ENCODE measurements at places on chromosomes 5 and 9.

GRCh38 chr5:102622262-102622661 is 123.5 kb upstream of the SLCO6A1 start:
- DNase-seq = no peak

GRCh38 chr9:3043369-3043768 is 199.5 kb upstream of the PUM3 start:
- DNase-seq = no peak

- DNase-seq = no peak
These were observed 453.9 kb downstream of the KDM4C start for GRCh38 chr9:7211657-7212056.

GRCh38 chr5:55994495-55994997 is at the start of gene IL6ST:
TSS of gene IL6ST (minus strand) at chr5:55994963. CDS start at chr5:55976278, 18,685 bp downstream.
- DNase-seq = peak; percentile 42

- no peak for DNase-seq
These were observed 115.4 kb downstream of the KIF4B start for GRCh38 chr5:155128786-155129512.

- no peak for DNase-seq
These were observed 1619.0 kb upstream of the WWC1 start for GRCh38 chr5:166672431-166672830.

GRCh38 chr9:80090317-80090716 is 518.6 kb downstream of the TLE4 start:
- no peak for DNase-seq

GRCh38 chr9:20331095-20331685 is 291.1 kb downstream of the MLLT3 start:
- DNase-seq = no peak

- no peak for DNase-seq
These were observed 154.2 kb downstream of the NDUFS4 start for GRCh38 chr5:53714667-53715010.

DNA sequence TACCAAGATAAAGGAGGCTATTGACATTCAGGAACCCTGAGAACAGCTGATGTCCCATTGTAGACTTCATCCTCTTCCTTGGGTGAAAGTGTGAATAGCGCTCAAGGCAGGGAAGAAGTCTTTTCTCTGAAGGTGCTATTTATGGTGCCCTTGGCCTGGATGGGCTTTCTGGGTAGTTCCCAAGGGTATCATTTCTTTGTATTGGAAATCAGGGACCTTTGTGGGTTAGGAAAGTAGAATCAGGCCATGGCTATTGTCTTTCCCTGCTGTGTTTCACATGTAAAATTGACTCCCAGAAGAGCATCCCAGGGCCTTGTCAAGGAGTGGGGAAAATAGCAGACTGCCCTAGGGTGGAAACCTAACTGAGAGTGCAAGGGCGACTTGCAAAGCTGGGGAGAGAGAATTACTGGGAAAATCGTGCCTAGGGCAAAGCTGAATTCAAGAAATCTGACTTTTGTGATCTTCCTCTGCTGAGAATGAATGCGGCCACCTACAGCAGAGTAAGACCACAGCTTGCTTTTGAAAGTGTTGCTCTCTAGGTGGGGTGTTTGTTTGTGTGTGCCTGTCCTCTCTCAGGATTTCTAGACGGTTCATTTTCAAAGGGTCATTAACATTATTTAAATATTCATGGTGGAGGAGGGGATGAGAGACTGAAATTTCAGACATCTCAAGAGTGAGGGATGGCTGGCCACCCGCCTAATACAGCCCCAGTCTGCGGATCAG is 160.6 kb downstream of the C9orf152 start:
- DNase-seq = no peak

GRCh38 chr5:109354761-109355160 is 55.0 kb downstream of the PJA2 start:
- DNase-seq = no peak

DNA sequence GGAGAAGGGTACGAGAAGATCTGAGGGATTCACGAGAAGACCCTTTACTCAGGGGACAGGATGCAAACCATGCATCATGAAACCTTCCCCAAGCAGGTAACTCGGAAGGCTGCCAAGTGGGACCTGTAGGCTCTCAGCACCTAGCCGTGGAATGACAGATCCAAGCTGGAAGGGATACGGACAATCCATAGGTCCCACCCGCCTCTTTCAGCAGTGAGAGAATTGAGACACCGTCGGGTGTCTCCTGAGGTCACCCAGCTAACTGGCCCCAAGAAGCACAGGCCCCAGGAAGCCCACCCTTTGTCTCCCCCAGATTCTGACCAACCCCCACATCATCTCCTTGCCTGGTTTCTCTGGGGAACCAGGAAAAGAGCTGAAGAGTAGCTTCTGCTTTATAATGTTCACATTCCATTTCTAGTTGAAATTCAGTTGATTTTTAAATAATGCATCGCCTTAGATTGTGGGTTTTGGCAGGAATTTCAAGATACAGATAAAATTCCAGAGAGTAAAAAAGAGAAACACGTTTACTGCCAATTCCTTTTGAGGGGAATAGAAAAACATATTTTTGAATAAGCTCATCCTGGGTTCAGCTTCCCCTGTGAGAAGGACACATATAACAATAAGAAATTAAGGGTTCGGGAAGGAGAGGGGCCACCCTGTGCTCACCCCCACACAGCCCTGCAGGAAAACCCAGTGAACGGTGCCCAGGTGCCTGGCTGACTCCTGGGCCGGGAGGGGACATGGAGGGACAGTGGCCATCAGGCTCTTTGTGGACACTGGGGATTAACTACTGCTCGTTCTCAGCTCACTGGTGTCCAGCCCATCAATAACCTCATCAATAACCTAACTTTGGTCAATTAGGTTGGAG is 51.1 kb downstream of the NSUN2 start:
- peak; percentile 6 for DNase-seq

GRCh38 chr5:9623661-9624060 is 6.5 kb downstream of the TAS2R1 start:
- no peak for DNase-seq

DNA sequence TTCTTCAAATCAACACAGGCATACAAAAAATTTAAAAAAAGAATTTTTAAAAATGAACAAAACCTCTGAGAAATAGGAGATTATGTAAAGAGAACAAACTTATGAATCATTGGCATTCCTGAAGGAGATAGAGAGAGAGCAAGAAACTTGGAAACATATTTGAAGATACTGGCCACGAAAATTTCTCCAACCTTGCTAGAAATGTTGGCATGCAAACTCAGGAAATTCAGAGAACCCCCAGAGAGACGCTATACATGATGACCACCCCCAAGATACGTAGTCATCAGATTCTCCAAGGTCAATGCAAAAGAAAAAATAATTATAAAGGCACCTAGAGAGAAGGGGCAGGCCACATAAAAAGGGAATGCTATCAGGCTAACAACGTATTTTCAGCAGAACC is 472.5 kb downstream of the MTRR start:
- no peak for DNase-seq

- DNase-seq = peak; percentile 92
These were observed 9.9 kb upstream of the PRR16 start for GRCh38 chr5:120454094-120454798.

DNA sequence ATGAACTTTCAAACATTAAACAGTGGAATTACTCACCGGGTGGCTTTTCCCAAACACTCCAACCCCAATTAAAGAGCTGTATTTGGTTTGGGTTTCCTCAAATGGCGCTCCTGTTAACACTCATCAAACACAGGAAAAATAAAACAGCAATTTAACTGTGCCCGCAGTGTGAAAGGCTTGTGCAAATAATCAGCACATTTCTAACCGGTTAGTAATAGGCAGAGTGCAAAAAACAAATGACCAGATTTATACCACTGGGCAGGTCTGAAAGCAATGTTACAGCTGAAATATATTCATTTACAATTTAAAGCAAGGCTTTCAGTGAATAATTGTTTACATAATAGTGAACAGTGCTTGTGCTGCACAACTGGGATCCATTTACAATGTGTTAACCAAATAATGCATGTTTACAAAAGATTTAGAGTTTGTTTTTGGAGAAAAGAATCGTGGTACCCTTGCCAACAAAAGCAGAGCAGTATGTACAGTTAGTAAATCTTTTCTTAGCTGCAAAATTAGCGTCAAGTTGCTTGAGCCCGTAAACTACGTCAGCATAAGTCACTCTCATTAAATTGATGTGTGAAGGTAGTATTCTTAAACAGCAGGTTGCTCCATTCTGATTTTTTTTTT is 662.9 kb upstream of the ZNF608 start:
- DNase-seq = no peak

DNA sequence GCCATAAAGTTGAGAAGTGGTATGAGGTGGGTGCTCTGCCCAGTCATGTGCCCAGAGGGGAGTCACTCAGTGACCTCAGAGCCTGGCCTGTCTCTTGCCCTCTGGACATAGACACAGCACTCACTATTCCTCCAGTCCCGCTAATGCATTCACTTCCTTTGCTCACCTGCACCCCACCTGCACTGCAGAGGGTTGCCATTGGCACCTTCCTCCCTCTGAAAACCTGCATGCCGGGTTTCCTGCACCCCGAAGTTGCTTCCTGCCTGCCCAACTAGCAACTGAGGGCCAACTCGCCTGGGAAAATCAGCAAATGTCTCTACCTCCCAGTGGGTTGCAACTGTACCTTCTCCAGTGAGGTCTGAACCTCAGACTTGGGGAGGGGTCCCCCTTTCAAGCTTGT is 48.1 kb upstream of the SPTLC1 start:
- DNase-seq = no peak

- DNase-seq = no peak
These were observed at the start of gene SEMA5A for GRCh38 chr5:9545992-9546851. TSS of gene SEMA5A (minus strand) at chr5:9546075. CDS start at chr5:9379946, 166,129 bp downstream.

DNA sequence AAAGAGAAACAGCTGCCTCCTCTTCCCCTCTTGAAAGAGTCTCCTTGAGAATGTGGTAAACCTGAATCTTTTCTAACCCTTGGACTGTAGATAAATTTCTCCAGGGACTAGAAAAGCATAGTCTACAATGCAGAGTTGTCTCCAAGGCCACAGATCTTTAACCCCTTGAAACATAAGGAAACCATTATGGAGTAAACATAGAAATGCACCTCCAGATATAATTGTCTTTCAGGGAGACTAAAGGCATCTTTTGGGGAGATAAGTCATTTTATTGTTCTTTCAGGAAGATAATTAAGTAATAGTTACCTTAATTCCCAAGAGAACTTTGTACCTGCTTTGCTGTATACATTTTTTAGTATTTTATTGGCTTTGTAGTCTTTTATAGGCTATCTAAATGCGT is 373.6 kb upstream of the GRIA1 start:
- DNase-seq = no peak

- peak; percentile 12 for DNase-seq
These were observed 500.9 kb downstream of the DIRAS2 start for GRCh38 chr9:90141723-90142122.

Measured in astrocyte of the cerebellum (primary cell).